NCI-H226 (cell line): ENCODE measurements at places on chromosomes 7 and 10.

GRCh38 chr7:141097430-141097829 is 23.6 kb downstream of the TMEM178B start:
- DNase-seq = no peak

GRCh38 chr7:101200862-101201599 is at the start of gene MOGAT3:
MOGAT3 (minus strand) TSS chr7:101201036; CDS start chr7:101200854, 182 bp downstream.
- DNase-seq = no peak

- DNase-seq = no peak
Measured at GRCh38 chr10:69468751-69469089, 17.5 kb downstream of the TSPAN15 start.

- no peak for DNase-seq
Measured at GRCh38 chr7:81140775-81141174, 221.9 kb upstream of the SEMA3C start.

- no peak for DNase-seq
Measured at GRCh38 chr7:24334627-24335026, 50.6 kb downstream of the NPY start.

DNA sequence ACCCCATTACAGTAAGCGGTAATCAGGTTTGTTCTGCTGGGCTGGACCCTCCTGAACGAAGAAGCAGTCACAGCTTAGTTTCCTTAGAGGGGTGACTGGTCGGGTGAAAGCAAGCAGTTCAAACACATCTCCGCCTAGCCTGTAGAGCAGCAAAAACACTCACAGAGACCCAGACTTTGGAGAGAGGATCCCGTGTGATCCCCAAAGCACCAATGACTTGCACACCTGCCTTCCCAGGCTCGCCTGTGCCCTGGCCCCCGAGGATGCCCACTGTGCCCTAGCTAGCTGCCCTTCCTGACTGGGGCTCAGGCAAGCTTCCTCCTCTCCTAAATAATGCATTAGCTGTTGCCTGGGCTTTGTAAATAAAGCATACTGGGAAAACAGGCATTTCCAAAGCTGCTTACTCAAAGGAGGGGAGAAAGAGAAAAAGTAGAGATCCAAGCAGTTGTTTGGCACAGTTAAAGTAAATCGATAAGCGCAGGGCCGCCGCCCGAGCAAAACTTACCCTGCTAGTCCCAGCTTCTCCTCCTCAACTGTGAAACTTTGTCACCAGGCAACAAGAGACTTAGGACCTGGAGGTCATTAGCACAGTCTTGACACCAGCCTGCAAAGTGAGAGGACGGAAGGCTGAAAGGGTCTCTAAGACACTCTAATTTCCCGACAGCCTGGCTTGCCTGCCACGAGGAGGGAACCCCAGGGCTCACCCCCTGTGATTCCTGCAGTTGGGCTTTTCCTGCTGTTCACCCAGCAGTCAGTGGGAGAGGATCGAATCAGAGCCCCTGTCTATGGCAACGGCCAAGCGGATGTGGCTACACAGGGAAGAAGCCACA is 4.8 kb downstream of the LRRC18 start:
- no peak for DNase-seq
